Activated CD8-positive, alpha-beta memory T cell treated with anti-CD3 and anti-CD28 coated beads, Interleukin-2, amount 50 U/mL, for 4 hours (primary cell): ENCODE measurements at places on chromosomes 1 and 21.
A peak's percentile ranks its signal among the peaks of the same experiment; 100 is the strongest.

DNA sequence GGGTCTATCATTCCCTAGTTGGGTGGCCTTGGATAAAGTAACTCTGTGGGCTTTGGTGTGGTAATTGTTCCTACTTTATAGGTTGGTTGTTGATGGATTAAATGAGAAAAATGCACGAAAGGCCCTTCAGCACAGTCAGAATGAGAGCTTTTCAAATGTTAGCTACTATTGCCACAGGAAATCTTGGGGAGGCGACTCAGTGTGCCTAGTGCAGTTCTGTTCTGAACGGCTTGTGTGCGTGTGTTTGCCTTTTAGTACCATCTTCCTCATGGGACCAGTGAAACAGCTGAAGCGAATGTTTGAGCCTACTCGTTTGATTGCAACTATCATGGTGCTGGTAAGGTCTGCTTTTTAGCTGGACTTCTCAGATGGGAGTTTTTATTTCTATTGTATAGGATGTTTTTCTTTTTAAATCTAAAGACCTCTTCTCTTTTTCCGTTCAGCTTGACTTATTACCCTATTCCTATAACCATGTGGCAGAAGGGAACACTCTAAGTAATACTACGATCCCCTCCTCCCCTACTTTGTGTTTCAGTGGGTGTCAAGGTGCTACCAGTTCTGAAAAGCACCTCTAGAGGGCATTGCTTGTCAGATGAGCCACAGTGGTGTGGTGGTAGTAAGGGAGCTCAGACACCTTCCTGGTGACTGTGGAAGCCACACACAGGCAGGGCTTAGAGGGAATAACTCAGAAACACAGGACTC is 9.2 kb downstream of the SFT2D2 start:
- peak; percentile 22 for DNase-seq

DNA sequence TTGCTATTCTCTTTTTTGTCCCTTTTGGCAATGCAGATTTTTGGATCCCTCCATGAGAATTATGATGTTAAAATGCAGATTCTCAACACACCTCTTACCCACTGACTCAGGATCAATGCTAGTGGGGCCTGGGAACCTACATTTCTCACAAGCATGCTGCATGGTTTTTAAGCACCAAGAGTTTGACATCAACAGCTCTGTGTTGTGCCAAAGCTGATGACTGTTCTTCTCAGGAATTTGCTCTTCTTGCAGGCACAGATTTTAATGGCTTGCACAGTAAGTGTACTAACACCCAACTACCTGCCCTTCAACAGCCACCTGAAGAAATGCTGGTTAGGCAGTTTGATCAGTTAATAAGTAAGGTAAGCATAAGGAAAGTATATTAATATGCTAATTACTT is 468.7 kb downstream of the PTBP2 start:
- no peak for DNase-seq

GRCh38 chr1:98404866-98405265 is 256.7 kb upstream of the SNX7 start:
- no peak for DNase-seq

GRCh38 chr1:11600836-11601235 is 53.4 kb downstream of the FBXO2 start:
- no peak for DNase-seq

GRCh38 chr1:38941527-38942019 is at the start of gene RHBDL2:
RHBDL2 (minus strand) TSS chr1:38941830; CDS start chr1:38919212, 22,618 bp downstream.
- no peak for DNase-seq

DNA sequence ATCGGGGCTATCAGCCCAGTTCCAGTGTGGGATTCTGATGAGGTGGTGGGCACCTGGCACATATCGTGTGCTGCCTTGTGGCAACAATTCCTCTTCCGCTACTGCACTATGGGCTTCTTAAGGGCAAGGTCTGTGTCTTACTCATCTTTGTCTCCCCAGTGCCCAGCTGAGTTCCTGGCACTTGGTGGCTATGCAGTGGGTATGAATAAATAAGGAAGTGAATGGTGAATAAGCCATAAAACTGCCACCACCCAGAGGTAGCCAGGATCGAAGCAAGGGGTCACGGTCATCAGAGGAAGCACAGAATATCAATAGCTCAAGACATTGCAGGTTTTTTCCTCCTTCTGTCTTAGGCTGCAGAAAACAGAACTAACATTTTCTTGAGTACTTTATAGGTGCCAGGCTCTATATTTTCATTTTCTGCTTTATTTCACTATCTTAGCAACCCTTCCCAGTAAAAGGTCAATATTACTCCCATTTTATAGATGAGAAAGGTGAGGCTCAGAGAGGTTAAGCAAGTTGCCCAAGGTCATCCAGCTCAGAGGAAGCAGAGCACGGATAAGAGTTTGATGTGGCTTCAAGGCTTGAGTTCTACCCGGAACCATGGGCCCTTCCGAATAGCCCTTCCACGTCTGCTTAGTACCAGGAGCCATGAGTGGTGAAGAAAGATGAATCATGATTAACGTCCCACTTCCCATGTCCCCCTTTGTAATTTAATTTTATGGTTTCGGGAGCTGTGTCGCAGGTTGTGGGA is 10.2 kb downstream of the C1orf94 start:
- no peak for DNase-seq

GRCh38 chr1:75482951-75483350 is 128.0 kb downstream of the SLC44A5 start:
- no peak for DNase-seq

DNA sequence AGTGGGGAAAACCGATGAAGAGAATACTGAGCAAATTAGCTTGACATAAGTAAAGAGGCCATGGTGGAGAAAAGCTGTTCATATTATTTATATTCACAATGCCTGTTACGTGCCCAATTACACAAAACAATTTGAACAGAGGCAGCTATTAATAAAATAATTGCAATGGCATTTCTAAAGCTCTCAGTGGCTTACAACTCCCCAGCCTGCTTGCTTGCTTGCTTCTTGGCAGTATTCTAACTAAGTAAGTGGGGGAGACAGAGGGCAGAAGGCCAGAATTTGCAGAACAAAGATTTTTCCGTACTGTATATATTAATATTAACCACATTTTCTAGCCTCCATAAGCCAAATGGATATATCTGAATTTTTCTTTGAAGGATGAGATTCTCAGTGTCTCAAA is 12.9 kb downstream of the PTPN14 start:
- no peak for DNase-seq

DNA sequence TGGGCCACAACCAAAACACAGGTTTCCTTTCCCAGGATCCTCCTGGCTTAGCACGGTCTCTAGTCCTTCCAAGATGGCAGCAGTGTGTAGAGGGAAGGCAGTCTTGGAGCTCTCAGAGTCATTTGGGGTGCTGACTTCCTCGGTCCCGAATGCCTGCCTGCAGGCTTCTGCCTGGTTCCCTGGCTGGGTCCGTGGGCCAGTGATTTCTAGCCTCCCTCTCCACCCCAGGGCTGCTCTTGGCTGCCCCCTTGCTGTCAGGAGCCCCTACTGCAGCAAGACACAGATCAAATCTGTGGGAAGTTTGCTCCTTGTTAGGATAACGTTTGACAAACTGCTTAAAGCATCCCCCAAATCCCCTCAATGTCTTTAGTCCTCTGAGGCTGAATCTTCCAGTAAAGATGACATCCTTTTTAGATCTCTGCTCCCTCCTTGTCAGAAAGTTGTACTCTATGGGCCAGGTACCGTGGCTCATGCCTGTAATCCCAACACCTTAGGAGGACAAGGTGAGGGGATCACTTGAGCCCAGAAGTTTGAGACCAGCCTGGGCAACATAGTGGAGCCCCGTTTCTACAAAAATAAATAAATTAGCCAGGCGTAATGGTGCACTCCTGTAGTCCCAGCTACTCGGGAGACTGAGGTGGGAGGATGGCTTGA is 272.5 kb downstream of the RRAGC start:
- peak; percentile 49 for DNase-seq

GRCh38 chr21:44911384-44912157 is 9.1 kb downstream of the ITGB2 start:
- DNase-seq: peak; percentile 50

- no peak for DNase-seq
Measured at GRCh38 chr1:179857009-179857408, 20.6 kb downstream of the TOR1AIP2 start.

DNA sequence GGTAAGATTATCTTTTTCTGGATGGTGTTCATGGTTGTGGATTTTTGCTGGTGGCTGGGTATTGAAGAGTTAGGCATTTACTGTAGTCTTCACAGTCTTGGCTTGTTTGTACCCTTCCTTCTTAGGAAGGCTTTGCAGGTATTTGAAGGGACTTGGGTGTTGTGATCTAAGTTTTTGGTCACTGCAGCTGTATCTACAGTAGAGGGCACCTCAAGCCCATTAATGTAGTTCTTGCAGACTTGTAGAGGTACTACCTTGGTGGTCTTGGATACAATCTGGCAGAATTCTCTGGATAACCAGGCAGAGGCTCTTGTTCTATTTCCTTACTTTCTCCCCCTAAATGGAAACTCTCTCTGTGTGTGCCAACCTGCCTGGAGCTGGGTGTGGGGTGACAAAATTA is 155.8 kb upstream of the BRINP3 start:
- no peak for DNase-seq

DNA sequence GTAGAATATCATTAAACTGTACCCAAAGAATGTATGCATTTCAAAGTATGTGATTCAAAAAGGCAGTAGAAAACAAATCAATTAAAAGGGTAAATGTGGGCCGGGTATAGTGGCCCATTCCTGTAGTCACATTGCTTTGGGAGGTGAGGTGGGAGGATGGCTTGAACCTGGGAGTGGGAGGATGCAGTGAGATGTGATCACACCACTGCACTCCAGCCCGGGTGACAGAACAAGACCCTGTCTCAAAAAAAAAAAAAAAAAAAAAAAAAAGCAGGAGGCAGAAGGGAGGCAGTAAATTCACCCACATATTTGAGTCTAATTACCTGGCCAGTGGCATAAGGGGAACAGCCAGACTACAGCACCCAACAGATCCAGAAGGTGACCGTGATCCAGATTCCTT is 17.9 kb upstream of the PRSS38 start:
- DNase-seq: no peak

- no peak for DNase-seq
Measured at GRCh38 chr1:82388679-82389078, 587.9 kb downstream of the ADGRL2 start.

GRCh38 chr1:166159656-166160055 is 7.1 kb downstream of the FAM78B start:
- no peak for DNase-seq

DNA sequence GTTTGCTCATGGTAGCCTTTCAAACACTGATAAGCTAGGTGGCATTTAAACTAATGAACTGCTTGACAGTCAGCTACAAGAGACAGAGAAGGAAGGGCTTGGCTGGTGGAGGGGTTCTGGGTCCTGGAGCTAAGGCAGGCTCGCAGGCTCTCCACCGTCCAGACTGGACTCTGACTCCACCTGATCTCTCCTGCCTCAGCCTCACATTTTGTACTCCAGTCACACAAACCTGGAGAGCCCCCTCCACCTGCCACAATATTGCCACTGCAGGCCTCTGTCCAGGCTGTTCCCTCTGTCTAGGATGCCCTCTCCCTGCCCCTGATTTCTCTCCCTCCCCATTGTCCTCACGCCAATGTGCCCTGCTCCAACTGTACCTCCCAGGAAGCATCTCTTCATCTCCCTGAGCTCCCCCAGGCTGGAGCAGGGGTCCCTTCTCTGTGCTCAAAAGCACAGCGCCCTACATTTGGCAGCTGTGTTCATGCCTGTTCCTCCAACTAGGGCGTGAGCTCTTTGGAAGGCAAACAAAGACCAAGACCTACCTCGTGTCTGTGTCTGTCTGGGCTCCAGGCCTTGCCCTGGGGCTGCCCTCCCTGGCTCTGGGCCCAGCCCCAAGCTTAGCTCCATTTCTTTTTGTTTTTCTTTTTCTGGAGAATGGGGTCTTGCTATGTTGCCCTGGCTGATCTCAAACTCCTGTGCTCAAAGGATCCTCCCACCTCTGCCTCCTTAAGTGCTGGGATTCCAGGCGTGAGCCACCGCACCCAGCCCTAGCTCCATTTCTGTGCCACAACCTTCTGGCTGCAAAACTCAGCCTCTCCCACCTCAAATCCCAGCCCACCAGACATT is 2.9 kb downstream of the TIE1 start:
- no peak for DNase-seq

GRCh38 chr1:119327094-119327449 is 41.5 kb upstream of the HAO2 start:
- no peak for DNase-seq

- no peak for DNase-seq
Measured at GRCh38 chr1:158310623-158311022, 20.7 kb downstream of the CD1B start.

DNA sequence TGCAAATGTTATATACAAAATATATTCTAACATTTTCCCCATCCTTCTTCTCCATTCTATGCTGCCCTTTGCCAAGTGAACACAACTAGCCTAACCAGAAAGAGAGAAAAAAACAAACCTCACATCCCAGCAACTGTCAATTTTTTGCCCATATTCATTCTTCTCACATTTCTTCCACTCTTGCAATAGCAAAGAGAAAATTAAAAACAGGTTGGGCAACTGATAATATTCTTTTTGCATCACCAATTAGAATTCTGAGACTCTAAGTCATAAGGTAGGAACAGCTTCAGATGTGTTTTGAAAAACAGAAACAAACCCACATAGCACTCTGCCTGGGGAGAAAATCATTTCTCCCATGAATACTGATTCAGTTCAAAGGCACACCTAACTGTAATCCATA is 25.2 kb upstream of the EXO1 start:
- no peak for DNase-seq

DNA sequence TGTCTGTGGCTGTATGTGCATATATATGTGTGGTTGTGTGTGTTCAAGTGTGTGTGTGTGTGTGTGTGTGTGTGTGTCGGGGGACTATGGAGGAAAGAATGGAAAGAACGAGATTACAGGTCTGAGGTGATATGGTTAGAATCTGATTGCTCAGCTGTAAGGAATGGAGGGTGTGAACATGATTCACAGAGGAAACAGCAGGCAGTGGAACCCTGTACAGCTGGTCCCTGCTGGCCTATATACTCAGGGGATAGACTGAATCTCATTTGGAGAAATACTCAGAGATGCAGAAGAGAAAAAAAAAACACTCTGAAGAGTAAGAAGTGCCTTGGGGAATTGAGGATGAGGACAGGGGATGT is 180.1 kb upstream of the ESRRG start:
- DNase-seq: no peak

DNA sequence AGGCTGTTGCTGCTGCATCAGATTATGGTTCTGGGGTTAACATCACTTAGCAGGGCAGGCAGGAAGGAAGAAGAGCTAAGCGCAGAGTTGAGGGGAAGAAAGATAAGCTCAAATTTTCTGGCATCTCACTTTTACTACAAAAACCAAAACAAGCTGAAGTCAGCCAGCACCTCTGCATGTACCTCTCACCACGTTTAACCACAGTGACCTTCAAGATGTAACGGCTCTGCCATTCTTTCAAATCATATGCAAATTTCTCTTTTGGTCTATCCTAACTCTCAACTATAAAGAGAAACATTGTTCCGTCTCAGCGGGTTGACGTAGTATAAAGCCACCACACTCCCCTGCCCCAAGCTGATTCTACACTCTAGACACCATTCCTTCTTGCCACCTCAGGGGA is 154.4 kb downstream of the OMA1 start:
- no peak for DNase-seq

DNA sequence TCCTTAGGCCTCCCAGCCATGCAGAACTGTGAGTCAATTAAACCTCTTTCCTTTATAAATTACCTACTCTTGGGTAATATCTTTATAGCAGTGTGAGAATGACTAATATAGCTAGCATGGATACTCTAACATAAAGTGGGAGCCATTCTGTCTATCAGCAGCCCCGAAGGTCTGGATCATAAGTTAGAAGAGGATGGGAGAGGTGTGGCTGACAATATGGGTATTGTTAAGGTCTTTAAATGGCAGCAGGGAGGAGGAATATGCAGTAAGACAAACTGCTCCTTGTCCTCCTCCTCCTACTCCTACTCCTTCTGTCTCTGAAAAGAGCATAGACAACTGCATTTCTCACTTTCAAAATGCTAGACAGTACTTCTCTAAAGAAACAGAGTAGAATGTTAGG is 214.0 kb upstream of the C1orf87 start:
- DNase-seq: no peak
